ENCODE measurements at places on chromosomes 1 and 21.

GRCh38 chr1:14318830-14319229, 279.7 kb upstream of the KAZN start:
- DNase-seq: no peak

DNA sequence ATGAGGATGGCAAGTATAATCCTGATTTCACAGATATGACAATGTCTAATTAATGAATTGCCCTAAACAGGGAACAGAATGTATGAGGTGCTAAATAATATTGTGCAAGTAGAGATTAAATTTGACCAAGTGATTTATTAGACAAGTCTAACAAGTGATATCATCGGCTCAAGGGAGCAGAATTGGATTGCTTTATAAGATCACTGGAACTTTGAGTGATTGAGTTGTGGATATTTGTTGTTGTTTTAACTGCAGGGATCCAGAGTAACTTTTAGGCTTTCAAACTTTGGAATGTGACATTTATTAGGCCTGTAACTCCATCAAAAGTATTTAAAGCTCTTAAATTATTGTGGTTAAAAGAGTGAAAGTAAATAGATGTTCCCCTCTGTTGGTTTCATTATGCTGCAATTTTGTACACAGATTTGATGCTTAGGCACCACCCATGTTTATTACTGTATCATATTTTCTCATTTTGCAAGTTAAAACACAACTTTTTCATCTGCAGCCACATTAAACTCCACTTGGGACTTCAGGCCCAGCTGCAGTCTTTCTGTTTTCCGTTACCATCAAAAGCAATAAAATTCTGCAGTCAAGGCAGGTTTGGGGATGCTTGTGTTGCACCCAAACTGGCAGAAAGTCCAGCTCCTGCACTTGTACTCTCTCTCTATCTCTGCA, 206.6 kb downstream of the HLX start:
- DNase-seq: no peak

- DNase-seq: no peak
These were observed 211.8 kb upstream of the PKN2 start for GRCh38 chr1:88472298-88472697.

- DNase-seq: no peak
These were observed 75.5 kb downstream of the VCAM1 start for GRCh38 chr1:100794748-100795645.

- no peak for DNase-seq
These were observed 29.0 kb upstream of the KCNN3 start for GRCh38 chr1:154899041-154899440.

- no peak for DNase-seq
These were observed 67.6 kb upstream of the ABCG1 start for GRCh38 chr21:42151148-42151947.

DNA sequence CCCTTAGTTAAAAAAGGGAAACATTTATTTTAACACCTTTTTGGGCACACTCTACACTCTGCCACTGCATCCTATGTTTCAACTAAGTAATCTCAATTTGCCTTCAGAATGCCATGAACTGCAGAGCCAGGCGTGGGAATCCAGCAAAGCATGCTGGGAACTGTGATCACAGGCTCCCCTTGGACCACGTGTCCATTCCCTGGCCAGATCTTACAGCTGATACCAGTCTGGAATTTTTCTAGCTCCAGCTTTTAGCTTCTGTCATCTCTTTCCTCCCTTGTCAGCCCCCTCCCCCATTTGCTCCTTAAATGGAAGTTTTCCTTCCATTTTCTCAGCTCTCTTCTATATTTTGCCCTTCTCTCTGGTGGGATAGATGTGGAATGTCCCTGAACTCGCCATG, 29.4 kb downstream of the RCSD1 start:
- no peak for DNase-seq

DNA sequence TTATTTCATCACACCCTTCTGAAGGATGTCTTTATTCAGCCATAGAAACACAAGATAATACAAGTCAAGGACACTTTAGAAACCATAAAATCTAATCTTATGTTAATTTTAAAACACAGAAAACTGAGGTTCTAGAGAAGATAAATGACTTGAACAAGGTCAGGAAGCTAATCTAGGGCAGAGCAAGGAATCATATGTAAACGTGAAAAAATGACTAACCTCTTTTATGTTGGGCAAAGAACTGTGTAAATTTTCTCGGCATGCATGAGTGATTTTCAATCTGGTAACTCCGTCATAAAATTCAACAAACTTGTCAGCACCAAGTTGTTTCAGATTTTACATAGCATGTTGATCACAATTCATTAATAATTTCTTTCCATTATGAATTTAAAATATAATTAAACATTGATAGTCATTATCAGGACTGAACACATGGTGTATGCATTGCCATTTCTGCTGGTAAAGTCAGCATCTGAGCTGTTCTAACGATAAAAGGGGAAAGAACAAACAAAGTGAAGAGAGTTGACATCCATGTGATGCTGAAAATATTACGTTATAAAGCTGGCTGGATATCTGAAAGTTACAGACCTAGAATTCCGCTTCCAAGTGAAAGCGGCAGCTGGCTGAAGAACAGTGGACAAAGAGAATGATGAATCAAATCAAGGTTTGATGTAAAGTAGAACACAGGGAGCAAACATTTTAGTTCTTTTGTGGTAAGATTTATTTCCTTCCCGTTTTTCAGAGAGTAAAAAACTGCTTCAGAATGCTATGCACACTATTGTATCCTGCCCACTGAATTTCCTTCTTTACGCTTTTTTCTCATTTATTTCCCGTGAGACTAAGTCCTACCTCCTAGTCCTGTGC, 1037.4 kb upstream of the TMPRSS15 start:
- DNase-seq: no peak

DNA sequence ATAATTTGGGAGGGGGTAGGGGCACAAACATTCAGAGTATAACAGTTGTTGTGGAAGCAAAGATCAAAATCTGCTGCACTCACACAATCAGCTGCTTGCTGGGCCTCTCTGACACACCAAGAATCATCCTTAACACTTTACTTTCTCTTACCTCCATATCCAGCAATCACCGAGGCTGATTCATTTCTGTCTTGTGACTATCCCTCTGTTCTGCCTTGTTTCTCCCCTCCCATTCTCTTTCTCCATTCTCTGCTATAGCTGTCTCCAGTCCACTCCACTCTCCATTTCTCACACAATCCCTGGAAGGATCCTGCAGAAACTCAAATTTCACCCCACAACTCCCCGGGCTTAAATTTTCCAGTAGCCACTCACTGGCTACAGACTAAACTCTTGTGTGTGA, 91.8 kb upstream of the NGF start:
- no peak for DNase-seq

DNA sequence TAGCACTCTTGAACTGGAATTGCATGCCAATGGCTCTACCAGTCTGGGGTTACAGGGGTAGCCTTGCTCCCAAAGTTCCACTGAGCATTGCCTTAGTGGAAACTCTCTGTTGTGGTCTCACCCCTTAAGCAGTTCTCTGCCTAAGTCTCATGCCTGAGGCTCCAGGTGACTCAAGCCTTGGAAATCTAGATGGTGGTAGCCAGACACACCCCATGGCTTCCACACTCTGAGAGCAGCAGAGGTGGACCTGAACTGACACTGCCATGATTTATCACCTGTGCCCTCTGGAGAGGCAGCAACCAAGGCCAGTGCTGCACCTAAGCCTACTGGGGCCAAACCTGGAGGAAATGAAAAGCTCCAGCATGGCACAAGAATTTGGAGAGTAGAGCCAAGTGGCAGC, 285.7 kb upstream of the PKN2 start:
- DNase-seq: no peak

GRCh38 chr1:164667600-164667999, 108.6 kb downstream of the PBX1 start:
- no peak for DNase-seq

DNA sequence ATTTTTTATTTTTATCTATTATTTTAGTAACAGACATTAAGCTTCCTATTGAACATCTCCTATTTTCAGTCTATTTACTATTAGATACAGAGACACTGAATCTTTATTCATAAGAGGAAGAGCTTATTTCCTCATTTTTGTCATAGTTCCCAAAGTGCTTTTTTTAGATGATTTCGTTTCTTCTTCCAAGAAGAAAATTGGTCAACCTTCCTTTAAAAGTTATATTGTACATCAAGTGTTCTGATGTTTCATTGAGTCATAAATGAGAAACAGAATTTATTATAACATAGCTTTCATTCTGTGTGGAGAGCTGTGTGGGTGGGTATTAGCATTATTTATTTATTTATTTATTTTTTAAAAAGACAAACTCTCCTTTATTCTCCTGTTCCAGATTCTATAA, 50.6 kb upstream of the BACH1 start:
- no peak for DNase-seq

DNA sequence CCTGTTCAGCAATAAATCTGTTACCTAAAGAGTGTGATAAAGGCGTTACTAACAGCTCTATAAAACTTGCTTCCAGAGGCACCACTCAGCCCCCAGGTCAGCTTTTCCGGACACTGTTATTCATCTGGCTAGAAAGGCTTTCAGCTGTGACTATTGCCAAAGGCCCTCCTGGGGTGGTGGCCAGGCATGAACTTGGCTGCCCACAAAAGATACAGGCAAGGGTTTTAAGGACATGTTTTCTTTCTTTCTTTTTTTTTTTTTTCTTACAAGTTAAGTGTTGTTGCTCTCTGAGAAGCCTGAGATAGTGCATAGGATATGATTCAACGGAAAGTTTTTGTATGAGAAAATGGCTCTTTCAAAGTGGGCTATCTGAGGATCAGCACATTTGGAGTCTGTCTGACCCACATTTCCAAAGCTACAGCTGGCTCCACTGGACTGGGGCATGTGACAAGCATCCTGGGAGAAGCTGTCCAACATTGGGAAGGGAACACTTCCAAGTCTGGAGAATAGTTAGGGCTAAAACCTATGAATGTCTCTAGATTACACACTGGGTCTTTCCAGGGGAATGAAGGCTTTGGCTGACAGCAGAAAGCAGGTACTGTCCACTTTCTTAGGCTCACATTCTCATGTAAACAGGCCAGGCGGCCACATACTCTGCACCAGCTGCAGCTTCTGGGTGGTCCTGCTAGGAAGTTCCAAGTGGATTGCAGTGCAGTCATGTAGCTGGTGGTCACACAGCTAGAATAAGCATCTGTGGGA, 639.7 kb downstream of the LMO4 start:
- no peak for DNase-seq

- DNase-seq: no peak
These were observed 829 bp downstream of the KCNE1 start for GRCh38 chr21:34511181-34511580.

DNA sequence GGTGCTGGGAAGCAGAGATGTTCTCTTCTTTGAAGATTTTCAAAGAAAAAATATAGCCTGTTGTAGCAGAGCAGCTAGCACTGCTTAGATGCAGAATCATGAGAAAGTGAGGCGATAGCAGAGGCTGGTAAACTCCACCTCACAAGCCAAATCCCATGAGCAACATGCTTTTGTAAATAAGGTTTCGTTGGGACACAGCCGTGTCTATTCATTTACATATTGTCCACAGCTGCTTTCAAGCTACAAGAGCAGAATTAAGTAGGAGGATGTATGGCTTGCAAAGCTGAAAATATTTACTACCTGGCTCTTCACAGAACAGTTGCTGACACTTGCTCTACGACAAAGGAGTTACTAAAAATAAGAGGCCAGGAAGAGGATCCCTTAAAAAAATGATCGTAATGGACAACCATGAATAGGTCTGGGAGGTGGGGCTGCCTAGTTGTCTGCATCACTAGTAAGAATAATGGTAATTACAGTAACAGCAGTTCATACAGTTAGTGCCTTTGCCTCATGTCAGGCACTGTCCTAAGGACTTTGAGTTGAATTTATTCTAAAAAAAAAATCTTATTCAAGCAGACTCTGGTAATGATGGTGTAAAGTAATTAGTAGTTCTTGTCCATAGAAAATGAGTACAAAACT, 622.0 kb downstream of the KIF26B start:
- no peak for DNase-seq

Data from stimulated activated CD8-positive, alpha-beta memory T cell treated with anti-CD3 and anti-CD28 coated beads, Interleukin-15, amount 100 ng/mL, for 48 hours (primary cell).